Activated CD8-positive, alpha-beta T cell treated with anti-CD3 and anti-CD28 coated beads for 36 hours (primary cell): ENCODE measurements at places on chromosomes 7 and 10. TPM values are rescaled to one million over a fixed set of nuclear protein-coding genes. Genes with fewer than 3 reads are reported as not detected.

DNA sequence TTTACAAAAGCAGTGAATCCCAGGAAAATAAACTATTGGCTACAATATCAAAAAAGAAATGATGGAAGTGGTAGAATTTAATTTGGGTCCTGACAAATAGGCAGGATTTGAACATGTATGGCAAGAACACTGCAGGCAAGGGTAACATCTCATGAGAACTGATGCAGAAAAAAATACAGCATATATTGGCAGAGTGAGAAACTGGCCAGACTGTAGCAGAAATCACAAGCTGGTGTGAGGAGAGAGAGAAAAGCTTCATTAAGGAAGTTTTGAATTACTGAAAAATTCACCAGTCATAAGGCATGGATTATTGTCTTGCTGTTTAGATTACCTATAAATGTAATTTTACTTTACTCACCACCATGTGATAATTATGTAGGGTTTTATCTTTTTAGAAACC is 77.4 kb downstream of the ZEB1 start:
- peaks cover 47% of the 10 kb centered on the region for H3K4me1 ChIP-seq
- no peak overlapping the region for H3K4me3 ChIP-seq
- no peaks in the 10 kb centered on the region for H3K27me3 ChIP-seq
- DNase-seq: no peak
- H3K36me3 ChIP-seq: peaks cover 10% of the 10 kb centered on the region
- H3K27ac ChIP-seq: no peak overlapping the region

DNA sequence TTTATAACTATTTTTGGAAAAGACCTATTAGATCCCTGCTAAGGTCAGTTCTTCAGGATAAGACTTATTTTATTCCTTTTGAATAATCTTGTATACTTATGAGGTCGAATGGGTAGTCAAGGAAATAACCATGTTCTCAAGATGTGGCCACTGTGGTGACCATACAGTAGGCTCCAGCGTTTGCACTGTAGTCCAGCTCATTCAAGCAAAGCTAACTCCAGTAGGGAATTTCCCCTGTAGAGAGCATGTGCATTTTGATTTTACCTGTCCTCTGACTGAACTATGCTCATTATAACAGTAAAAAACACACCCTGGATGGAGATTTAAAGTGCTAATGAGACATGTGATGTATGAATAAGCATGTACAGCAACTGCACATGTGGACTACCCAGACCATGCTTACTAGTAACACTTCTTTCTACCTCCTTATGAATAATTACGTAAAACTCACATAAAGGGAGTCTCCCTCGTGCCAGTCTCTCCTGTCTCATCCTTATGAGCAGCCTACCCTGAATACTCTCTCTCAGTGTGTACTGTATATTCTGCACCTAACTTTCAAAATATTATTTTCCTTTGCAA is 32.4 kb upstream of the SEMA3E start:
- no peak overlapping the region for H3K27ac ChIP-seq
- H3K36me3 ChIP-seq: no peaks in the 10 kb centered on the region
- no peaks in the 10 kb centered on the region for H3K27me3 ChIP-seq
- no peaks in the 10 kb centered on the region for H3K4me1 ChIP-seq

DNA sequence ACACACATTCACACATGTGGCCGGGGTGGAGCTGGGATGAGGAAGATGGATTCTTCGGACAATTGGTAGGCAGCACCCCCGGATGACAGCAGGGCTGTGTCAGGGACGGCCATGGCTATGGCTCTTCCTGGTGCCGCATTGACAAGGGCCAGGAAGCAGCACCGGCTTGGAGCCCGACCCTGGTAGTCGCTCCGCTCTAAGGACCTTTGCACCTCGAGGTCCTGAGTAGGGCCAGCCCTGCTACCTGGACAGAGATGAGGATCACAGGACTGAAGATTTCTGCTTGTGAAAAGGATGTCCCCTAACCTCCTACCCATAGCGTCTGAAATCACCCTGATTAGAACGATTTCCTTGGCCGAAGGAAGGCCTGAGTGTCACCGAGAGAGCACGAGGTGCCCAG is 134.1 kb downstream of the ADARB2 start:
- no peak overlapping the region for H3K27ac ChIP-seq
- H3K4me3 ChIP-seq: no peak overlapping the region
- H3K4me1 ChIP-seq: no peaks in the 10 kb centered on the region
- DNase-seq: no peak
- no peaks in the 10 kb centered on the region for H3K36me3 ChIP-seq

GRCh38 chr7:24781106-24781505 is 23.8 kb upstream of the GSDME start:
- H3K27ac ChIP-seq: no peak overlapping the region
- no peak overlapping the region for H3K4me3 ChIP-seq
- no peaks in the 10 kb centered on the region for H3K4me1 ChIP-seq
- no peaks in the 10 kb centered on the region for H3K36me3 ChIP-seq
- no peaks in the 10 kb centered on the region for H3K27me3 ChIP-seq

- DNase-seq: no peak
- H3K27ac ChIP-seq: no peak overlapping the region
- H3K4me1 ChIP-seq: no peaks in the 10 kb centered on the region
These were observed 45.6 kb upstream of the SGCE start for GRCh38 chr7:94701555-94701973.

- DNase-seq: no peak
- no peaks in the 10 kb centered on the region for H3K36me3 ChIP-seq
- H3K27ac ChIP-seq: no peak overlapping the region
- H3K4me1 ChIP-seq: no peaks in the 10 kb centered on the region
These were observed 219.2 kb upstream of the ZNF32 start for GRCh38 chr10:43867667-43868565.

GRCh38 chr7:38518541-38518940 is 112.6 kb downstream of the AMPH start:
- H3K4me1 ChIP-seq: no peaks in the 10 kb centered on the region
- H3K4me3 ChIP-seq: no peak overlapping the region
- DNase-seq: no peak
- H3K27me3 ChIP-seq: peaks cover 1% of the 10 kb centered on the region
- H3K36me3 ChIP-seq: no peaks in the 10 kb centered on the region

DNA sequence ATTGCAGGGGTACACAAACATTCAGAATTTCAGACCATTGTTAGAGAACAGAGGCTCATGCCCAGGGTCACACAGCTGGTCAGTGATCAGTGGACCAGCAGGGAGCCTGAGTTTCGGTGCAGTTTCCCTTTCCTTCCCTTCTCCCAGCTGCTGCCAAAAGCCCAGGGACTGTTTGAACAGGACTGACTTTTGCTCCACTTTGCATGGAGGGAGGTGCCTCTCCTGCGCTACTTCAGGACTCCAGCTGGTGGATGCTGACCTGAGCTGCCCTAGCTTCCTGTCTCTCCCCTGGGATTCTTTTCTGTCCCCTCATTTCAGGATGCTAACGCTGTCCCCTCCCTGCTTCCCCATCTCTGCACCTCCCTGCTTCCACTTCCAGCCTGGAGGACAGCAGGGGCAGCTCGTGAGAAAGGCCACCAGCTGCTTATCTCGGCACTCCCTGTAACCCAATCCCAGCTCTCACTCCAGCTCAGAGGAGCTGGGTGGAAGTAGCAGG is 14.5 kb downstream of the SH2D4B start:
- H3K4me3 ChIP-seq: no peak overlapping the region
- H3K27ac ChIP-seq: no peak overlapping the region
- H3K36me3 ChIP-seq: no peaks in the 10 kb centered on the region
- no peak for DNase-seq

GRCh38 chr10:87816898-87817608 is 973 bp downstream of the ATAD1 start:
- peaks cover 26% of the 10 kb centered on the region for H3K36me3 ChIP-seq
- peak overlapping the region; percentile 97 for H3K27ac ChIP-seq
- H3K27me3 ChIP-seq: no peaks in the 10 kb centered on the region
- DNase-seq: no peak
- peak overlapping the region; percentile 89 for H3K4me3 ChIP-seq
- peaks cover 35% of the 10 kb centered on the region for H3K4me1 ChIP-seq

- no peak overlapping the region for H3K4me3 ChIP-seq
- DNase-seq: no peak
- H3K4me1 ChIP-seq: peaks cover 18% of the 10 kb centered on the region
- H3K36me3 ChIP-seq: peaks cover 10% of the 10 kb centered on the region
- H3K27me3 ChIP-seq: no peaks in the 10 kb centered on the region
- no peak overlapping the region for H3K27ac ChIP-seq
These were observed 1.5 kb upstream of the SAP25 start for GRCh38 chr7:100575206-100575631.

DNA sequence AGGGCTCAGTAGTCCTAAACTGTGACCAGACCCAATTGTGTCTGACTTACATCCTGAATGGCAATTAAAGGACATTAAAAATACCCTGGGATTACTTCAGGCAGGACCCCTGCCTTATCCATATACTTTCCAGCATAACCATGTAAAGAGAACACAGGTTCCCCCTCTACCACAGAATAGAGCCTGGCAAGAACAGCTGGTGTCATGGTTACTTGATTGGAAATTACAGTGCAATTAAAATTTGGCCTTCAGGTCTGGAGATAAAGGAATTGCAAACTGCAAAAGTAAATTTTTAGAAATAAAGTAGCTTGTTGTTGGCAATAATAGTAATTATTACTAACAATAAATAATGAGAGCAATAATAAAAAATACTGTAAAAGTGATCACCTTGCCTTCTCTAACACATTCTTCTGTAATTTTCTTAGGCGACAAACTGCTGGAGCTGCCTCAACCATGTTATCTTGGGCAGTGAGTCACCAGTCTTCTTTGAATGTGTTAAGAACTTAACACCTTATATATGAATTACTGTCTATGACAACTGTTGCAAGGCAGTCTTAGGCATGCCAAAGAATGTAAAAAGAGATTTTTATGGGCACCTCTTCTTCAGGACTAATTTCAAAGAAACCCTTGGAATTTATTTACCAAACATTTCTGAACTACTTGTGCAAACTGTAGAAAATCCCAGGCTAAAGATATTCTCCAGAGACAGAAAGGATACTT is 53.7 kb downstream of the HIBADH start:
- H3K27me3 ChIP-seq: no peaks in the 10 kb centered on the region
- H3K4me3 ChIP-seq: no peak overlapping the region
- DNase-seq: no peak
- peaks cover 2% of the 10 kb centered on the region for H3K36me3 ChIP-seq
- no peak overlapping the region for H3K27ac ChIP-seq
- no peaks in the 10 kb centered on the region for H3K4me1 ChIP-seq

DNA sequence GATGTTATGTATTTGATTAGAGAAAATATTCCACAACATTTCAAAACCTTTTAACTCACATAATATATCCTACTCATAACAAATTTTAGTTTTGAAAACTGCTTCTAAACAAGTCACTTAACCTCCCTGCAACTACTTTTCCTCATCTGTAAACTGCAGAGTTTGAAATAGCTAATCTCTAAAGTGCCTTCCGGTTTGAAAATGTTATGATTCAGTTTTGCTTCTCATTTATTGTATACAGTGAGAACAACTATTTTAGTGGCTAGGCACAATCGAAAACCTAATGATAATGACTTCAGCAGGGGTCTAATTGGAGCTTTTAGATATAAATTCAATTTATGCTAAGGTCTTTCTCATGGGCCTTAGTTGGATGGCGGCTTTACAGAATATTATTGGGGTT is 30.7 kb upstream of the TEX47 start:
- DNase-seq: no peak
- H3K27ac ChIP-seq: no peak overlapping the region
- no peaks in the 10 kb centered on the region for H3K4me1 ChIP-seq
- H3K4me3 ChIP-seq: no peak overlapping the region
- peaks cover 1% of the 10 kb centered on the region for H3K27me3 ChIP-seq

DNA sequence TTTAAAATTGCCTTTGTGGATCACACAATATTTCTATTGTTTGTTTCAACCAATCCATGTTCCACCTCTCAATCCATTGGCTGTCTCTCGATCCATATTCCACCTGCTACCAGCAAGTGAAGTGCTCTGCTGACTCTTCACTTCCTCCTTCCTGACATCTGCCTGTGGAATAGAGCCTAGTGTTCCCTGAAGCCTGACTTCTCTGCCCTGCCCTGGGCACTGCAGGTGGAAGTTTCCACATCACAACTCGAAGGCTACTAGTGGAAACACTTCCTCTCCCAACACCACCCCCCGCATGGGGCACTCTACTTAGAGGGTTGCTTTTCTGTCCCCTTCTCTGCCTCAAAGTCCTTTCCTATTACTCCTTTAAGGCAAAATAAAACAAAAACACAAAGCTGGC is 563.8 kb upstream of the IGFBP3 start:
- no peaks in the 10 kb centered on the region for H3K27me3 ChIP-seq
- H3K27ac ChIP-seq: no peak overlapping the region
- no peaks in the 10 kb centered on the region for H3K4me1 ChIP-seq
- H3K4me3 ChIP-seq: no peak overlapping the region
- DNase-seq: no peak

DNA sequence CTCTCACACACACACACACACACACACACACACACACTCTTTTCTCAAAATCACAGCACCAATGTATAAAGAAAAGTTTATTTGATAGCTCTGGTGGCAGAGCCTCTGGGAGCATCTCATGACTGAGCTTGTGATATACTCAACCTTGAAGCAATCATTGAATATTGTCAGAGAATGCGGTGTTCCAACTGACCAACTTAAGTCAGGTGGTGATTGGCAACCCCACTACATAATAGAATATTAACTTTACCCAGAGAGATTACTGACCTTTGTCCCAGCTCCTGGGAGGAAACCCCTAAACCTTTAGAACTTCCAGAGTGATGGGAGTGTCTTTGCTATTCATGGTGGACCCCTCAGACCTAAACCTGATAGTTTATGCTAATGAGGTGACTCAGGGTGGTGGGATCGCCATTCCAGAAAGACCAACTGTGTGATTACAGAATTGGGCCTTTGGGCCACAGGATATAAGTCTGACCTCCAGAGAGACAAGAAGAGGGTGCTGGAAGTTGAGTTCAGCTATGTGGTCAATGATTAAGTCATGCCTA is 143.1 kb downstream of the OTUD1 start:
- H3K27ac ChIP-seq: no peak overlapping the region
- DNase-seq: no peak
- no peaks in the 10 kb centered on the region for H3K36me3 ChIP-seq

DNA sequence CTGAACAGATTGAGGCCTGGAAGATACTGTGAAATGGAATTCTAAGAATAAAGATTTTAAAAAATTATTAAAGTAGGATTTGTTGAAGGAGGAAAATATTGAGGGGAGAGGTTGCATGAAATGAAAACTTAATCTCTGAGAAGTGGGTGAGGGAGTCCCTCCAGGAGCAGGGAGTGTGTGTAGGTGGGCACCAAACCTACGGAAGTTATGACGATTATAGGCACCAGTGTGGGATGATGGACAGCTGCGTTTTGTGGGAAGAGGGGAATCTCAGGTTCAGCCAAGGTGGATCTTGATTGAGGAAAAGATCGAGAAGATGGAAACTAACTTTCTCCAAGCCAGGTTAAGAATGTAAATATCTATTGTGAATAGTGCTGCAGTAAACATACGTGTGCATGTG is 246.4 kb downstream of the CCDC3 start:
- no peak overlapping the region for H3K27ac ChIP-seq
- H3K4me3 ChIP-seq: no peak overlapping the region
- no peak for DNase-seq
- H3K27me3 ChIP-seq: no peaks in the 10 kb centered on the region

- H3K27me3 ChIP-seq: peaks cover 11% of the 10 kb centered on the region
- H3K36me3 ChIP-seq: no peaks in the 10 kb centered on the region
- no peak overlapping the region for H3K4me3 ChIP-seq
- no peaks in the 10 kb centered on the region for H3K4me1 ChIP-seq
- DNase-seq: peak; percentile 51
These were observed 141.8 kb downstream of the CTTNBP2 start for GRCh38 chr7:117731455-117731854.

GRCh38 chr10:72227826-72228225 is 11.8 kb upstream of the ASCC1 start:
- peaks cover 45% of the 10 kb centered on the region for H3K36me3 ChIP-seq
- H3K4me1 ChIP-seq: peaks cover 48% of the 10 kb centered on the region
- peak overlapping the region; percentile 61 for H3K27ac ChIP-seq
- H3K27me3 ChIP-seq: no peaks in the 10 kb centered on the region

The CELF2 gene
- total RNA-seq: 133 TPM

The FAM180A gene
- not detected for total RNA-seq

The C10orf53 gene
- total RNA-seq: not detected

The RBM48 gene
- total RNA-seq: 13.4 TPM

The DNAJC1 gene
- total RNA-seq: 19.3 TPM

The CREB5 gene
- total RNA-seq: 1.5 TPM

The SPDYE1 gene
- total RNA-seq: not detected

The ADARB2 gene
- total RNA-seq: 1.6 TPM
